ENCODE measurements at places on chromosomes 13 and 19.

- DNase-seq: peak; percentile 82
Observed at GRCh38 chr19:41753159-41753558, 2.2 kb upstream of the CEACAM6 start.

- no peak for DNase-seq
Observed at GRCh38 chr19:55447421-55448174, 4.5 kb upstream of the SHISA7 start.

GRCh38 chr19:10085641-10086590, at the start of gene SHFL:
TSS of gene SHFL (plus strand) at chr19:10086317. CDS start at chr19:10086428, 111 bp downstream.
- peak; percentile 79 for DNase-seq

DNA sequence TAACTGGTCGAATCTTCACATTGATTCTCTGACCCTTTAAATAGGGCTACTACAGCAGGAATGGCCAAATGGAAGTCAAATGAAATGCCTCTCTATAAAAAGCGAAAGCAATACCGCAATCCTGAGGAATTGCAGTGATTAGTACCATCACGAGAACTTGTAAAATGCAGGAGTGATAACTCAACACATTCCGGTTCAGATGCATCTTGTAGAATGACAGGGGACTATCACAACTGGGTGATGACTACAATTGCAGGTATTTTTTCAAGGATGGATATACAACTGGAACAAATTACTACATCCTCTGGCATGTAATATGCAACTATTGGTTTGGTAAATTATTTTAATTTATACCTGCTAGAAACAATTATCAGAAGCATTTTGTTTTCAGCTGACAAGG, 140.4 kb downstream of the PCDH20 start:
- DNase-seq: no peak

GRCh38 chr19:40604647-40605215, 3.6 kb downstream of the LTBP4 start:
- no peak for DNase-seq

DNA sequence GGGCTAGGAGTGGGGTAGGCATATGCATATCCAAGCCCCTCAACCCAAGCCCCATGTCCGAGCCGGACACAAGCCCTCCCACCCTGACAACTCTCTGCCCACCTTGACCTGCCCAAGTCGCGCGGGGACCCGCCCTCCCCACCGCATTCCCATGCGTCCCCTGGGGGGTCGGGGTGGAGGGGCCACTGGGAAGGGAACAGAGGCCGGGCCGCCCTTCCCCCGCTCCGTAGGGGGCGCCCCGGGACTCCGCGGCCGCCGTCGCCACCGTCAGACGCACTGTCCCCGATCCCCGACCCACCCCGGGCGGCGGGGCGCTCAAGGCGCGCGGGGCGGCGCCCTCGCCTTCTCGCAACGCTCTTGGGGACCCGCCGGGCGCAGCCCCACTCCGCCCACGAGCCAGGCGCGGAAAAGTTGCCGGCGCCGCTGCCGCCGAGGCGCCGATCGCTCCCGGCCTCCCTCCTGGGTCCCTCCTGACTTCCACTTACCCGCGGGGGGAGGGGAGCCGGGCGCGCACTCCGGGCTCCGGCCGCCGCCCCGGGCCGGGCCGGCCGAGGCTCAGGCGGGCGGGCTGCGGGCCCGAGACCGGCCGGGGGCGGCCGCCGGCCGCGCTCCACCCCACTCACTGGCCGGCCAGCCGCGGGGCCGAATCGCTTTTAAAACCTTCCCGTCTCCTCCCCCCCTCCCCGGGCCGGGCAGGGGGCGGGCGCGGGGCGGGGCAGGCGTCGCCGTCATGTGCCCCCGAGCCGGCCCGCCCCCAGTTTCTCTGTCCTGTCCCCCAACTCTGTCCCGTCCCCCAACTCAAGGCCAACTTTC, 34.4 kb upstream of the NANOS3 start:
- DNase-seq: no peak

DNA sequence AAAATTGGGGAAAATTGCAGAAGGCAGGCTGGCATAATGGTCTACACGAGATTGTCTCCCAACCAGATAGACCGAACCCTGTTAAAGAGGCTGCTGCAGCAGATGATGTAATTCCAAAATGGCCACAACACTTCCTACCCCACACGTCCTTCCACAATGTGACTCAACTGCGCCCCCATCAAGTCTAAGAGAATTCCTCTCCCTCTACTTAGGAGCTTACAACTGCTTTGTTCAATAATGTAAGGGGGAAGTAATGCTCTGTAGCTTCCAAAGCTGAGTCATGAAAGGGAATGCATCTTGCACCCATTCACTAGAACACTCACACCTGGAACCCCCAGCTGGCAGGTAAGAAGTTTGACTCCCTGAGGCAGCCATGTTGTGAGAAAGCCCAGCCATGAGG, 117.8 kb upstream of the IRS2 start:
- DNase-seq: no peak

DNA sequence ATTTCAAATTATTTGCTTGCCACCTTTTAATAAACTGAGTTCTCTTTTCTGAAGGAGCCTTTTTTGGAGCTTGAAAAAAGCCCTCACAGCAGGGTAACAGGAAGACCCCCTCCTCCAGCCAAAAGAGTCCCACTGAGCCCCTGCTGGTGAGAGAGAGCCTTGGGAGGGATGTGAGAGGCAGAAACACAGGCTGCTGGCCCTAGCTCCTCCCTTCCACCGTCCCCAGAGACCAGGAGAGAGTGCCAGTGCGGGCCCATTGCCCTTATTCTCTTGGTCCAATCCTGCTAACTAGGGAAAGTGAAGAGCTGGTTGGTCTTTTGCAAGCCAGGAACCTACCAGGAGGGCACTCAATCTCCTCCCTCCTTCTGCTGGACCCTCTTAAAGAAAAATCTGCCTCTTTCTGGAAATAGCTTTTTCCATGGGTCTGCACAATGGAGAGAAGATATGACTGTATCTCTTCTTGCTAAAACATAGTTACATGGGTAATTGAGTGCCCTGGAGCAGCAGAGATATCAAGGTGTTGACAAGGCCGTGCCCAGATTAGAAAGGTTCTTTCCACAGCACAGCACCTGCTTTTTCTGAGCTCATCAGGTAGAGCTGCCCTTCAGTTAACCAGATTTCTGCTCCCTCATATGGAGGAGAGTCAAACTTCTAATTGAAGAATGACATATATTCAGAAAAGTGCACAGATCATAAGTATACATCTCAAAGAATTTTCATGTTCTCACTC, 113.9 kb downstream of the LRCH1 start:
- DNase-seq: no peak

DNA sequence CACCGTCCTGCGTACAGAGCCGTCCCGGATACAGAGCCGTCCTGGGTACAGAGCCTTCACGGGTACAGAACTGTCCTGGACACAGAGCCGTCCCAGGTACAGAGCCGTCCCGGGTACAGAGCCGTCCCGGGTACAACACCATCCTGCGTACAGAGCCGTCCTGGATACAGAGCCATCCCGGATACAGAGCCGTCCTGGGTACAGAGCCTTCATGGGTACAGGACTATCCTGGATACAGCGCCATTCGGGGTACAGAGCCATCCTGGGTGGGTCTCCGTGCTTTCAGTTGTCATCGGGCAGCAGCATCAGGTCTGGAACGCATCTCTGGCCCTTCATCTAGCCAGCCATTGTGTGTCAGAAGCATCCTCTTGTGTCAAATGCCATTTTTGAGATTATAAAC, 222.3 kb upstream of the SOX1 start:
- DNase-seq: no peak

DNA sequence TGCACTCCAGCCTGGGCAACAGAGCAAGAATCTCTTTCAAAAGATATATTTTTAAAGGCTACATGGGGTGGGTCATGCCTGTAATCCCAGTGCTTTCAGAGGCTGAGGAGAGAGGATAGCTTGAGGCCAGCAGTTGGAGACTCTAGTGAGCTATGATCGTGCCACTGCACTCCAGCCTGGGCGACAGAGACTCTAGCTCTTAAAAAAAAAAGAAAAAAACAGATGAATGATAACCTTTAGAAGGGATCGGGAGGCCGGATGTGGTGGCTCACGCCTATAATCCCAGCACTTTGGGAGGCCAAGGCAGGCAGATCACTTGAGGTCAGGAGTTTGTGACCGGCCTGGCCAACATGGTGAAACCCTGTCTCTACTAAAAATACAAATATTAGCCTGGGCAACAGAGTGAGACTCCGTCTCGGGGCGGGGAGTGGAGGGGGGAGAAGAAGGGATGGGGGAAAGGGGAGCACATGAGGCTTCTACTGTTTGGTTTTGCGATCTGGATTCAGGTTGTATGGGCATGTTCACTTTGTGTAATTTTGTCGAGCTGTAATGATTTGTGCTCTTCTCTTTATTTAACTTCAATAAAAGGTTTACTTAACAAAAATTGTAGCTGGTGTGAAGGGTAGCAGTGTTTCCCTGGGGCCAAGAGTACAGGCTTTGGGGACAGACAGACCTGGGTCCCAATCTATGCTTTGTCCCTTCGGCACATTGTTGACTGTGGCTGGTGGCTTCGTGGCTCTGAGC, 1.1 kb upstream of the PSMC4 start:
- DNase-seq: no peak

DNA sequence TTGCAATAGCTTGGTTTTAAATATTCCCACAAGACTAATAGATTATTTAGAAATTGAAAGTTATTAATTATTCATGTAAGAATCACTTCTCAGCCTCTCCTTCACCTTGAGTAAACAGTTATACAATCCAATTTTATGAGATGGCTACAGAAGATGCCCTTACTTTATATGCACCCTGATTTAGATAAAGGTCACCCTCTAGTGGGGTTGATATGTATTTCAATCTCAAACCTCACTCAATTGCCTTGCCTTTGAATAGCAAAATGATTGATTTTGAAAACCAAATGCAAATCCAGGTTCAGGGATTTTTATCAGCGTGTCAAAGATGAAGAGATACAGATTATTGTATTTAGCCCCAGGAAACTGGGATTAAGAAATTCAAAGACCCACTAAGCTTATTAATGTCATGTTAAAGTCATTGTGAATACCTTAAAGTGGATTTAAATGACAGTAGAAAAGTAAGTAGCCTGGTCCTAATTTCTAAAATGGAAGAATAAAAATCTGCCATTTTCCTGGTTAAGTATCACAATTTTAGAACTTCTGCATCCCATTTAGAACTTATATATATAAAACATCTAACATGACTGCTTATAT, 305.1 kb downstream of the ITGBL1 start:
- no peak for DNase-seq

- DNase-seq: no peak
Observed at GRCh38 chr13:107866032-107866940, 349.1 kb downstream of the LIG4 start.

GRCh38 chr13:32905864-32906180, 110.4 kb upstream of the KL start:
- no peak for DNase-seq

- DNase-seq: no peak
Observed at GRCh38 chr13:95552539-95553441, at the start of gene CLDN10. TSS of gene CLDN10 (plus strand) at chr13:95552720. CDS start at chr13:95552754, 34 bp downstream.

GRCh38 chr19:5943045-5943444, 29.0 kb downstream of the CAPS start:
- no peak for DNase-seq

- no peak for DNase-seq
Observed at GRCh38 chr13:32126278-32126677, 94.7 kb downstream of the FRY start.

GRCh38 chr13:69921156-69921555, 186.5 kb upstream of the ATXN8OS start:
- no peak for DNase-seq

- DNase-seq: no peak
Observed at GRCh38 chr19:42178791-42179674, 38.4 kb downstream of the DEDD2 start.

DNA sequence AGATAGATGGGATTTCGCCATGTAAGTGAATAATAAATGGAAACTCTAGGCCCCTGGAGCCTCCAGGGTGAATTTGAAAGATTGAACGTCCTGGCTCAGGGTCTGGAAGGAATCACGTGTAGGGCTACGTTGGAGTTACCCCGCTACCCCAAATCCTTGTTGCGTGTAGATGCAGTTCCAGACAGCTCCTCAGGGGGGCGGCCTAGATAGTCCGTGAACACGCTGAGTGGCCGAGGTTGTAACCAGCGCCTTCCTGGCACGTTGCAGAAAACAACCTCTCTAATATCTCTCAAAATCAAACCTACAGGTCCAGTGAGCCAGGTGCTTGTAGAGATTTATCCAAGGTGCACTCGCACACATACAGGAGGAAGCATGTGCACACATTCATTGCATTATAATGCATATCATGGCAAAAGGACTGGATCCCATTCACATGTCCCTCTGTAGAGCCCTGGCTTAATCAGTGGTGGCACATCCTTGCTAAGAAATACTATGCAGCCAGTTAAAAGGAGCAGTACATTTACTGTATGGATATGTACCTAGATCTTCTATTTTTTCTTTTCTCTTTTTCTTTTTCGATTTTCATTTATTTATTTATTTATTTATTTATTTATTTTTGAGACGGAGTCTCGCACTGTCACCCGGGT, 2.5 kb upstream of the KEAP1 start:
- DNase-seq: peak; percentile 81

- no peak for DNase-seq
Observed at GRCh38 chr19:47470447-47471195, 1.1 kb downstream of the SLC8A2 start.

- no peak for DNase-seq
Observed at GRCh38 chr13:46160065-46160464, 21.9 kb downstream of the LCP1 start.

DNA sequence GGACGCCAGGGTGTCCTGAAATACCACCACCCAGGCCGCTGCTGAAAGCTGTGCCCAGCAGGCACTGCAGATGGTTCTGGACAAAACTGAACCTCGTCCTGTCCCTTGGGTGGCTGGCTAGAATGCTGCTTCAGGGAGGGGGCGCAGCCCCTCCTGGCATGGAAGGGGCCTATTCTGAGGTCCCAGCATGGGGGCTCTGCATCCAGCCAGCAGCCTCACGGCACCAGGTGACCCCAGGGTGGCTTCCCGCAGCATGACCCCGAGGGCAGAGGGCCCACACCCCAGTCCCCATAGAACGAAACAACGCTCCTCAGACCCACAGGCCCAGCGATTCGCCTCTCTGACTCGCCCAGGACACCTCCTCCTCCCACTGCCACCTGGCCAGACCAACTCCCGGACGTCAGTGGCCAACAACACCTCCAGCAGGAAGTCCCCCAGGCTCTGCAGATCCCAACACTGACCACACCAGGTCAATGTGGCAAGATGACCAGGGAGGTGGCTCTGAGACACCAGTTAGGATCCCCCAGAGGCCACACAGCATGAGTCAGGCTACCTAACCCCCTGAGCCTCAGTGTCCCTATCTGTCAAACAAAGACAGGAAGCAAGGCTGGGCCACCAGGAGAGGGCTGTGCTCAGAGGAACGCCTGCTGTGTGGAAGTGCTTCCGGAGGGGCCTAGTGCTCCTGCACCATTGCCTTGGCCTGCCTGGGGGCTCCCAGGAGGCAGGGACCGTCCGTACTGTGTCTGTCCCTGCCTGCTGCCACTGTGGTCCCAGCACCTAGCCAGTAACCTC, 6.1 kb downstream of the MKNK2 start:
- DNase-seq: no peak

- no peak for DNase-seq
Observed at GRCh38 chr13:109026266-109026665, 396.9 kb downstream of the MYO16 start.

GRCh38 chr13:33106656-33107360, 90.6 kb downstream of the KL start:
- DNase-seq: no peak
